Suppressor macrophage treated with lipopolysaccharide for 4 hours (primary cell): ENCODE measurements at places on chromosomes 16 and 17.

DNA sequence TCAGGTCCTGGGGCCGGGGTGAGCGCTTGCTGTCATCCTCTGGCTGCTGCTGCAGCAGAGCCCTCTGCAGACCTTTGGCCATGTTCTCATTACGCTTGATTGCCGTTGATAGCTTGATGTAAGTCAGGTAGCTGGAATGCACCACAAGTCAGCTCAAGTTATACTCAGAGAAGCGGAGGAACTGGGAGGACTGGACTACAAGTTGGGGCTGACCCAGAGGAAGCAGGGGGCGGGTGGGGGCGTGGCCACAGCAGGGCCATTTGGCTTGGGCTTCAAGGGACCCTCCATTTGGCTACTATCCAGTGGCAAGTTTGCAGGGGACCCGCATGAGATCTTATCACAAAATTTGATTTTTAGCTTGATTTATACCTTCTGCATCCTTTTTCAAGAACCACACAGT lies 19.0 kb upstream of the EVPL start:
- DNase-seq: no peak

DNA sequence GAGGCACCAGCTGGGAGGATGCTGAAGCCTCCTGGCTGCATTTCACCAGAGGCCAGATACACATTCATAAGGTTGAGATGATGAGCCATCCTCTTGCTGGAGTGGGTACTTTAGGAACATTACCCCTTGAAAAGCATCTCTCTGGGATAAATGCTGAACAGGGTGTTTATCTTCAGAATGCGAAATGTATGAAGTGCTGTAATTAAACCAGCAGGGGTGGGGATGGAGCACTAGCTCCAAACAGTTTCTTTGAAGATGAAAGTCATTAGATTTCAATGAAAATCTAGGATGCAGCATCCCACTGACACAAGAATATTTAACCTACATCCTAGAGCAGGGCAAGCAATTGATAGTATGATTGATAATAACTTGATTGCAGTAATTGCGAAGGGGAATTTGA lies 158.1 kb downstream of the CYLD start:
- DNase-seq: no peak

DNA sequence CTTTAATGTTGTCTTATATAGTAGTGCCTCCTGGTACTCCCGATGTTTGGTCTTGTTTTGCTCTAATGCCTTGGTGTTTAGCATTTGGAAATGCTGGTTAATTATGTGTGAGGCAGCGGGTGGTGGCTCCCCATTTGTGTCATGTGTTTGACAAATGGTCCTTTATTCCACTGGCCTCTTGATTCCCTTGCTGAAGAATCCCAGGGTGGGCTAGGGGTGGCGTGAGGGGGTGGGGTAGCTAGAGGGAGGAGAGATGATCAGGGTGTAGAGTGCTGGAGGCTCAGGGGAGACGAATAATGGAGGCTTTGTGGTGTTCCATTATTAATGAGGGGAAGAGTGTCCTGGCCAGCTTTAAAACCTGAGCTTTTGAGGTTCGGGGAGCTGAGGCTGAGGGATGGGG lies 5.4 kb downstream of the DYNLL2 start:
- no peak for DNase-seq

DNA sequence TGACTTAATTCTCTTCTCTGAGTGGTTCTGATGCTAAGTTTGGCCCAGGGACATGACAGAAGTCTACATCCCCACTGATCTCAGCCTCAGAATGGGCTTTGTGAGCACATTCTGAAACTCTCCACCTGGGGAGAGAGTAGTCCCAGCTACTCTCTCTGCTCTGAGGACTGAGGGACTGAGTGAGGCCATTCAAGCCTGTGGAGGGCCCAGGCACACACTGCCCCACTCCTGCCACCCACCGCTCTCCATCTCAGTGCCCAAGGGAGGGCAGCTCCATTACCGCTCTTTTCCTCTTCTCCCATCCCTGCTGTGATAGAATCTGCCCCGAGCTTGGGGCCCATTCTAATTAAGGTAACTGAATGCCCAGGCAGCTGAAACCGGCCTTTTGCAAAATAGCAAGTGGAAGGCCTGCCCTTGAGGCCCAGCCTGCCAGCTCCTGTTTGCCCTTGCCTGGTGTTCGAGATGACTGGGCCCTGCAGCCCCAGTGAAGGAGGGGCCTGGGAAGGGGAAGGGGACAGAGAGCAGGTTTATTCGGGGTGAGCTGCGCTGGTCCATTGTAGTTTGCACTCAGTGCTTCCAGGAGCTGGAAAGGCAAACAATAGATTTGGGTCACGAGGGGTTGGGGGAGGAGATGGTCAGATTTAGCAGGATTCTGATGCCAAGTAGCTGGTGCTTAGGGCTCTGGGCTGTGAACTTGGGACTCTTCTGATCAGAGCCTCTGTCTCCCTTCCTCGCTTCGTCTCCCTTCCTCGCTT lies 76.2 kb downstream of the RAB11FIP4 start:
- no peak for DNase-seq

DNA sequence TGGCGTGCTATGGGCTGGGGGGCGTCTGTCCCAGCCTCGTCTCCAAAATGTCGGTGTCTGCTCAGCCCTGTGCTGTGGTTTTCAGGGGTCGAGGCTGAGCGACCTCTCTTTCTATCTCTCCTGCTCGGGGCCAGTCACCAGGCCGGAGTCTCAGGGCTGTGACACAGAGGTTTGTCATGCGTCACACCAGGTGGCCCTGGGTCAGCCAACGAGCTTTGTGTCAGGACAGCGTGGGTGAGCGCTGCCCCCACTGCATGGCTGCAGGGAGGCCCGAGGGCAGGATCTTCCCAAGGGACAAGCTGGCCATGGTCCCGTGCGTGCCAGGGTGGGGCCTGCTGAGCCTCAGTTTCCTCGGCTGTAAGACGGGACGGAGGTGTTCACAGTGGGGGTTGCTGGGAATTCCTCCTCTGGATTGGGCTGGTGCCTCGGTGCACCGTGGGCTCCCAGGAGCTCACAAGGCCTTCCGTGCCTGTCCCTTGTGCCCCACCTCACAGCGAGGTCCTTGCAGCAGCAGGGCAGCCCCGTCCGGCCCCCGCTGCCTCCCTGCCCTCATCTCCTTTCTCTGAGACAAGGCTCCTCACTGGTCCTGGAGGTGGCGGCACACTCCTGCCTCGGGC lies 50.5 kb downstream of the CBFA2T3 start:
- DNase-seq: no peak

DNA sequence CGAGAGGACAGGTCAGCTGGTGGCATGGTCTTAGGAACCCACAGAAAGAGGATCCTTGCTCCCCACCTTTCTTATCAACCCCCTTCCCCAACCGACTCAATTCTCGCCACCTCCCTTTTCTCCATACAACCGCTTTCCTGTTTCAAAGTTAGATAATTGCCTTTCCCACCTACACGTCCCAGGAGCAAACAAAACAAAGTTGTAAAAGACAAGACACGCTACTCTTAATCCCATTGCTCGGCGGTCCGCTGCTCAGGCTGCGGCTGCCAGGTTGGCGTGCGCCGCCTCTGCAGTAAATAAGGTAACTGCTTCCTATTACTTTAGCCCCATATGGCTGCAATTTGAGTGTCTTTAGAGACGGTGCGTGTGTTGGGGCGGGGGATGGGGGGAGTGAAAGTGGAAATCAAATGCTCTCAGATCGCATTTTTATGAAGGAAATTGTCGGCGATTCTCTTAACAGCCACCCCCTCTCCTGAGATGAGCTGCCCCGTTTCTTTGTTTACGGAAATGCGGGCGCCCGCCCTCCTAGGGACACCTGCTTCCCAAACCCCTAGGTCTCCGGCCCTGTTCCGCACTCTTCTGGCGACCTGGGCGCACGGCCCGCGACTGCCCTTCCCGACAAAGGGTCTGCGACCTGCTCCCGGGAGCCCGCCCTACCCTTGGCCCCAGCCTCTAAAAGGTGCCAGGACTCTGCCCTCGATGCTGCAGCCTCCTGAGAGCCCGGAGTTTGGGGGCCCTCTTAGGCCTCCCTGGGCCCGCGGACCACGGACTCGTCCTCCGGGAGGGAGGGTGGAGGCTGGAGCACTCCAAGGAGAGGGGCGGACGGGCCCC lies 3.7 kb upstream of the CBX8 start:
- peak; percentile 49 for DNase-seq

GRCh38 chr17:1060991-1061390 lies 64.1 kb downstream of the TIMM22 start:
- peak; percentile 49 for DNase-seq

DNA sequence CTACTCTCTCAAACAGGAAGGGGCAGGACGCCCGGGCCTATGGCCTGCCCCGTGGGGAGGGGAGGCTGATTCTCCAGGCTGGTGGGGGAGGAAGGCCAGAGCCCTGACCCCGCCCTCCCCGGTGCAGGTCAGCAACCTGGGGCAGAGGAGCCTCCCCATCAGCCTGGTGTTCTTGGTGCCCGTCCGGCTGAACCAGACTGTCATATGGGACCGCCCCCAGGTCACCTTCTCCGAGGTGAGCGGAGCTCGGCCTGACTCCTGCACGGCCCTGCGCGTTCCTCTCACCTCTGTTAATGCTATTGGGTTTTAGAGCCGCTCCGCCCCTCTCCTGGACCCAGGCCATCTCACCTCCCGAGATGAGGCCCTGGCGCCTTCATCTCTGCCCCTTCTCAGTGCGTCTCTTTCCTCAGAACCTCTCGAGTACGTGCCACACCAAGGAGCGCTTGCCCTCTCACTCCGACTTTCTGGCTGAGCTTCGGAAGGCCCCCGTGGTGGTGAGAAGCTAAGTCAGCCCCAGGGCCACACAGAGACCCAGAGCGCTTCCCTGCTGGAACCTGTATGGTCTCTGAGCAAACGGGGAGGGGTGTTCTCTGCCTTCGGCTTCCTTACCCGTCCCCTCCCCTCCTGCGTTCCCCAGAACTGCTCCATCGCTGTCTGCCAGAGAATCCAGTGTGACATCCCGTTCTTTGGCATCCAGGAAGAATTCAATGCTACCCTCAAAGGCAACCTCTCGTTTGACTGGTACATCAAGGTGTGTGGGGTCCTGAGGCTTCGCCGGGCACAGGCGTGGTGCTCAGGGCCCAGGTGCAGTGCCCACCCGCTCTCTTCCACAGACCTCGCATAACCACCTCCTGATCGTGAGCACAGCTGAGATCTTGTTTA lies 25.1 kb upstream of the ITGAX start:
- no peak for DNase-seq

GRCh38 chr16:66832661-66833305 lies 2.0 kb upstream of the NAE1 start:
- DNase-seq: no peak

DNA sequence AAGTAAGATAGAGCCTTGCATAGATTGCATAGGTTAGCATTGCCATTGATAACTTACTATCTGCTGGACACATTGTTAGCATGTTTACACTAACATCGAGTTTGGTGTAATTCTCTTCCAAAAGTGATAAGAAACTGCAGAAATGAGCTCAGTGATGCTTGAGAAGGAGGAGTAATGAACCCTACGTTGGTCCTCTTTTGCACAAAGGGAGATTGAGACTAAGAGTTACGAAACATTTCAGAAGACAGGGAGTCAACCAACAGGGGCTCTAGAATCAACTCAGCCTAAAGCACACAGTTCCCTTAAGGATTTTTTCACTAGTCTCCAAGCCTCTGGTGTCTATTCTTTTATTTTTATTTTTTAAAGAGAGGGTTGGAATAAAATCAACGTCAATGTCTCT lies 6.8 kb downstream of the CCL7 start:
- no peak for DNase-seq
